DMS153 (cell line): ENCODE measurements at places on chromosomes 6 and 20.

- DNase-seq: no peak
Observed at GRCh38 chr6:145276756-145277155, 458.6 kb downstream of the EPM2A start.

GRCh38 chr20:61629602-61630390, 377.7 kb downstream of the CDH4 start:
- DNase-seq: peak; percentile 9

GRCh38 chr20:33644313-33645071, 17.6 kb upstream of the C20orf144 start:
- DNase-seq: no peak

DNA sequence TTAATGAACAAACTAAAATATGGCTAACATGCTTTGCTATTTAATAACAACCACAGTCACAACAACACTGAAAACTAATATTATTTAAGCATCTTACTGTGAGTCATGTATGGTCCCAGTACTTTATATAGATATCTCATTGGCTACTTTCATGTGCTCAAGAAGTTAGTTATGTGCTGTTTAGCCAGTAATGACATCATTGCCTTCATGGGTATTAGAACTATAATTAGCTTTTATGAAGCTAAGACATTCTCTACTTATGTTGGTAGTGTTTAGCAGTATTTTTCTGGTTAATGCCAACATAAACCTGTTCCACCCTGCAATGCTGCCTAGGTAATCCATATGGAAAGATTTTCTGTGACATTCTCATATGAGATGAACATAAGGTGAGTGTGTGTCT, 56.1 kb downstream of the ADGRG6 start:
- no peak for DNase-seq

GRCh38 chr6:26388441-26388840, 5.5 kb downstream of the BTN2A2 start:
- no peak for DNase-seq

GRCh38 chr6:105424175-105424783, 21.4 kb upstream of the PREP start:
- no peak for DNase-seq

- no peak for DNase-seq
Observed at GRCh38 chr20:50561379-50562078, 51.3 kb downstream of the PTPN1 start.

DNA sequence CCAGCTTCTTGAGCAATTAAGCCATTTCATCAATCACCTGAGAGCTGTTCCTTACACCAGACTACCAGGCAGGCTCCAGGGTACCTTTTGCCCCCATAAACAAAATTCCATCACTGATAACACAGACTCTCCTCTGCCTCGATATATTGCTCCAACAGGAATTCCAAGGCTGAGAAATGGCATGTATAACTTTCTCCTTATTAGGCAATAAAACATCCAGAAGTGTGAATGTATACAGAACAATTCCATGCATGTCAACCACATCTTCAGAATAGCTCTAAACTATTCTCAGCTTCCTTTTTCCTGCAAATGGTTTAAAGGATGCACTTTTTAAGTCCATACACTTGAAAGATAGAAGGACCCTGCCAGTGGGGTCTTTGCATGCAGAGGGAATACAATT, 73.8 kb downstream of the EDN3 start:
- no peak for DNase-seq

DNA sequence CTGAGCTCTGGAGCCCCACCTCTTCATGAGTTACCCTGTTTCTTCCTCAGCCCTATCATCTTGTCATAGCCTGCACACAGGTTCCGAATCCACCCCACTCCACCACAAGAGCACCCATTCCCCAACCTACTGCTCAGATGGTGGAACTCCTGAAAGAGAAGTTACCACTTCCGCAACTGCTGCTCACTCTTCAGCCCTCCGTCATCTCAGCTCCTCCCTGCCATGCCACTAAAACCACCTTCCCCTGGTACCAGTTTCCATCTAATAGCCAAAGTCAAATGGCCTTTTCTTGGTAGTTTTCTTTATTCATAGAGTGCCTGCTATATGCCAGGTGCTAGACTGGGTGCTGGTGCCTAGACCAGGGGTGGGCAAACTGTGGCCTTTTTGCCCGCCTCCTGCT, 3.9 kb downstream of the RAB22A start:
- DNase-seq: no peak

DNA sequence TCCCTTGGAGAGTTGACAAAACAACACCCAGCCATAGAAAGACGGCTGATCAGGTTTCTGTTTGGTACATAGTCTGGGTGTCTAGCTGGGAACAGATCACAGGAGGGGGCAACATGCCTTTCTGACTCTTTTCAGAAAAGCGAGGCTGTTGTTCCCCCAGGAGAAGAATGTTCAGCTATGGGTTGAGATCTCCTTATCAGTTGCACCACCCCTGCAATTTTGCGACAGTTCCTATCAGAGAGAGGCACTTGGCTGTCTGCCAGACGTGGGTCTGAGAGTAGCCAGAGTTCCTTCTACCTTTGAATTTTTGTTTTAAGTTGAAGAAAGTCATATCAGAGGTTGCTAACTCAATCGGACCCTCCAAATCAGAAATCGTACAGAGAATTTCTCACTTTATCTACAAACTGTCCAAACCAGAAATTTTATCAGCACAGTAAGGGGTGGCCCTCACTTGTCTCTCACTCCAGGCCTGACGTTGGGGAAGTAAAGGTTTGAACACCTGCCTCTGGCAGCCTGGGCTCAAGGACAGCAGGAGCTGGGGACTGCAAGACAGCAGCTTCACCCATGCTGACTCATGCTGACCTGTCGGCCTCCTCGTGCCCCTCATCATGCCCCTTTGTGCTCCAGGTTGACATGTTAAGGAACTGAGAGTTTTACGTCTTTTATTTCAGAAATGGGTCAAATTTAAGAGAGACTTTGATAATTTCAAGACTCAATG, 42.3 kb downstream of the TMC2 start:
- peak; percentile 20 for DNase-seq

GRCh38 chr6:134363323-134364039, 45.6 kb upstream of the SGK1 start:
- no peak for DNase-seq

- DNase-seq: no peak
Observed at GRCh38 chr6:56040889-56041301, 165.5 kb upstream of the BMP5 start.

DNA sequence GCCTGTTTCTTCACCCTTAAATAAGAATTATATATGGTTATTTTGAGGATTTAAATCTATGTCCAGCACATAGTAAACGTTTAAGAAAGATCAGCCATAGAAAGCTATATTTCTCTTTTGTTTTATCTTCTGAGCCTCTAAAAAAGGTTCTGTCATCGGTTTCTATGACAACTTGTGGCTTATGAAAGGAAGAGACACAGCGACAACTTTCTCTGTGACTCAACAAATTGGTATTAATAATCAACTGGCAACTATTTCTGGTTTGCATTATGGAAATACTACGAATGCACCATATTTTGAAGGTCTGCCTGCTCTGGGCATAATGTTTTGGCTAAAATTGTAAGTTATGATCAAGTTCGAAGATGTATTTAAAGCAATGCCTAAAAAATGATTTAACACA, 751.0 kb downstream of the CD109 start:
- no peak for DNase-seq

DNA sequence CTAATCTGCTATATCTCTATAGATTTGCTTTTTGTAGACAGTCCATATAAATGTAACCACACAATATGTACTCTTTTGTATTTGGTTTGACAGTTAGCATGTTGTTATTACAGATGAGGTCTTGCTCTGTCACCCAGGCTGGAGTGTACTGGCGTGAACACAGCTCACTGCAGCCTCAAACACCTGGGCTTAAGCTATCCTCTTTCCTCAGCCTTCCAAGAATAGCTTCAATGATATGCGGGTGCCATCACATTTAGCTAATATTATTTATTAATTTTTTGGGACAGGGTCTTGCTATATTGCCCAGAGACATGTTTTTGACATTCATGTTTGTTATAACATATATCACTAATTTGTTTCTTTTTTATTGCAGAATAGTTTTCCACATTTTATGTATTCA, 10.8 kb downstream of the REPS1 start:
- no peak for DNase-seq

DNA sequence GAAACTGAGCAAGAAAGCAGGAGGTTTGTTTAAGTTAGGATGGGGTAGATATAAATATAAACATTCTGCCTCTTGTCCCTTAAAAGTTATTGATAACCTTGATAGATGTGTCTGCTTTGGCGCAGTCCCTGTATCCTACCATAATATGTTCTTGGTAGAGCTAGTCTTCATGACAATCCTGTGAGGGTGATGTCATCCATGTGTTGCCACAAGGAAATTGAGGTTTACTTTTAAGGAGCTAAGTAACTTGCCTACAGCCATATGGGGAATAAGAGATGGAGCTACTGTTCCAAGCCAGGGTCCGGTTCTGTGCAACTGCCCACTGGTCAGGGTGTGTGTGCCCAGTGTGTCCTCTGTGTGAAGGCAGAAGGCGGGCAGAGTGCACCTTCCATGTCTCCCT, 78.5 kb downstream of the SSR1 start:
- no peak for DNase-seq

DNA sequence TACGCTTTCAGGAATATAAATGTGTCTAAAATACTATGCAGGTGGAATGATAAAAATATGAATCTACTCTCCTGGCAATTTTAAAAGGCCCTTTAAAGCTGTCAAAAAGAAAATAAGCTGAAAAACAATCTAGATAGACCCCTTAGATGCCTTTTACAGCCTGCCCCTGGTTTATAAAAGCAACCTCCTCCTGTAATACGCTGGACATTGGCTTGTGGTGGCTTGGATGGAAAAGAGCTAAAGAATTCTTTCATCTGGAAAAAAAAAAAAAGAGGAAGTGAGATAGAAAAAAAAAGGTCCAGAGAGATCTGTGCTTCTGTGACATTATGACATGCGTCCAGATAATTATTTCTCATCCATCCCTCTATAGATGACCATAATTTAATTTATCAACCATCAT, 115.9 kb upstream of the NRSN1 start:
- DNase-seq: no peak

- no peak for DNase-seq
Observed at GRCh38 chr20:20095114-20095872, 43.0 kb downstream of the CFAP61 start.

DNA sequence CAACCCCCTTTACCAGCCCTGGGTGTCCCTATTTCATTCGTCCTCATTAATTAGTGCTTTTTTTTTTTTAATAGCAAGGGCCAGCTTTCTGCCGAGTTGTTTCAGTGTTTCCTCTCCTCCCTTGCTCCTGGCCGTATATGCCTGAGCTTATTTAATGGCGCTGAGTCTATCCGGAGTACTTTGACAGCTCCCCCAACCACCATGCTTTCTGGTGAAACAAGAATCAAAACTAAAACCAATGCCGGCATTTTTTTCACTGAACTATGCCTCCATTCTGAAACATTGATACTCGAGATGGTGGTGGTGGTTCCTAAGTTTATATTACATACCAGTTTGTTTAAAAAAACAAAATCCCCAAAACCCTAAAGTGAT, 1.2 kb downstream of the DCBLD1 start:
- no peak for DNase-seq

DNA sequence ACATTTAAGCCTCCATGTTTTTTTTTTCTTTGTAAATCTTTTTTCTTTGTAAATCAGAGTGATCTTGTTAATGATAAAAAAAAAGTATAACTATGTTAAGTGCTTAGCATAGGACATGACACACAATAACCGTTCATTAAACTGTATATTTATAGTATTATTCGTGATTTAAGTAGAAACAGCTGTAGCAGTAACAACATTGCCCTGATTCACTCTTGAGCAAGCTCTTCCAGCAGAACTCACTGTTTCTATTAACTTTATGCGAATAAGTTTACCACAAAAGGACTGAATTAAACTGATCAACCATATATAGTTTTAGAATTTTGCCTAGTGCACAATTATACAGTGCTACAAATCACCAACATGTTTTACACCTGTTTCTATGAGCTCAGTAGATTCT, 1338.0 kb upstream of the EYS start:
- no peak for DNase-seq

- no peak for DNase-seq
Observed at GRCh38 chr6:11688425-11688709, 90.2 kb downstream of the ADTRP start.

- DNase-seq: no peak
Observed at GRCh38 chr20:43560974-43561373, 2.1 kb downstream of the SGK2 start.
